ENCODE measurements at places on chromosomes 2 and 18.

GRCh38 chr2:101832114-101832513 is 134.6 kb downstream of the MAP4K4 start:
- DNase-seq: no peak

GRCh38 chr2:13545320-13545719 is 828.6 kb downstream of the TRIB2 start:
- DNase-seq: no peak

DNA sequence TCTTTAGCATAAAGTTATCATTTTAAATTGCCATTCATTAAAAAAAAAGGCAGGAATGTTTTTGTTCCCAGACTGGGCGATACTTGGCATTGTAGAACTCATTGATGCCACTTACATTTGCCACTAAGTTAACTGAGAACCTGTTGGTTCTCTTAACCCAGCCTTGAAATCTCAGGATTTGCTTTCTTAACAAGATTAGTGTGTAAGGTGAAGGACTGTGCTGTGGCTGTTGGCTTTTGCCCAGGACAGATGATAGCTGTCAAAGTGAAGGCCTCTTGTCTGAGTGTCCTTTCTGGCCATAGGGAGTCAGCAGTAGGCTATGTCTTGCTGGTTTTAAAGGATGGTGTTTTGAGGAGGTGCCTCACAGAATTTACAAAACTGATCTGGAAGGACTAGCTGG is 2.6 kb downstream of the DPYSL5 start:
- no peak for DNase-seq

GRCh38 chr18:9914584-9915290 is 921 bp downstream of the VAPA start:
- peak; percentile 84 for DNase-seq

GRCh38 chr2:229150317-229150716 is 120.8 kb downstream of the PID1 start:
- DNase-seq: no peak

Data from activated naive CD4-positive, alpha-beta T cell treated with Interleukin-2 at 50 U/mL for 16 hours (primary cell).